Stimulated activated CD8-positive, alpha-beta memory T cell treated with anti-CD3 and anti-CD28 coated beads, Interleukin-4, amount 100 ng/mL, for 4 hours (primary cell): ENCODE measurements at places on chromosomes 11 and 22.

DNA sequence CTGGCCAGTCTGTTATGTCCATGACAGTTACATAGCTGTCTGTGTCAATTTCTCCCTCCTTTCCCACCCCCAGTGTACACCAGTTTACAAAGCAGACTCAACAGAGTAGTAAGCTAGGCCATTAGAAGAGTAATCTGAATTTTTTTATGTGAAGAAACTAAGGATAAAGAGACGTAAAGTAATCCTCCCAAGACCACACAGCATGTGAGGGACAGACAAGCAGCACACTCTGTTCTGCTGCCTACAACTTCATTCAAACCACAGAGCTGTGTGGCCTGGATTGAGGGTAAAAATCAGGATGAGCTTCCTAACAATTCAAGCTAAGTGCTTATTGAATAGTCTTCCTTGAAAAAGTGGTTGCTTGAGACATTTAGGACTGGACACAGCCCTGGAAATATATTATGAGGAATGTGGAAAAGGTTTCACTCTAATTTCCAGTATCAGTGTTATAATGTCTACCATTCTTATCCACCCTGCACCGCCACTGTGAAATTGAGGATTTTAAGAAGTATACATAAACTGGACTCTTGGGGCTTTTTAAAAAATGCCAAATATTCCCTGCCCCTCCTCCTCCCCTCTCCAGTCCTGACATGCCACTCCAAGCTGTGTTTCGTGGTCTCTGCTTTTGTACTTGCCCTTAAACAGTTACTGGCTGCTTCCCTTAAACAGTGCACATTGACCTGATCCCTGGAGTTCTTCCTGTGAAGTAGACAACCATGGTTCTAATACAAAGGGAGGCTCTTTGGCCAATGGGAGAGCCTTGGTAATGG is 40.9 kb downstream of the EXT2 start:
- no peak for DNase-seq

DNA sequence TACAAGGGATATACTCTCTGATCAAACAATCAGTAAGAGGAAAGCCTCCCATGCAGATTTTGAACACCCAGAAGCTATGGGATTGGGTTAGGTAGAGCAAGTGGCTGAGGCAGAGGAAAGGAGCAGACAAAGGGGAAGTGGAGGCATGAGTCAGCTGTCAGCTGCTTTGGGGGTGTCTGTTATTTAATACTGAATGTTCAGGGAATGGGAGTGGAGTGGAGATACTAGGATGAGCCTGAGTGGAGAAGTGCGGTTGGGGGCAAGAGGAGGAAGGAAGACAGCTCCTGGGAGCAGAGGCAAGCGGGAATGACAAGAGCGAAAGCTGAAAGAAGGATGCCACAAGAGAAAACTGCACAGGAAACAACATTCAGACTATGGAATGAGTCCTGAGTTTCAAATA is 22.7 kb upstream of the TMPRSS5 start:
- DNase-seq, result no peak

DNA sequence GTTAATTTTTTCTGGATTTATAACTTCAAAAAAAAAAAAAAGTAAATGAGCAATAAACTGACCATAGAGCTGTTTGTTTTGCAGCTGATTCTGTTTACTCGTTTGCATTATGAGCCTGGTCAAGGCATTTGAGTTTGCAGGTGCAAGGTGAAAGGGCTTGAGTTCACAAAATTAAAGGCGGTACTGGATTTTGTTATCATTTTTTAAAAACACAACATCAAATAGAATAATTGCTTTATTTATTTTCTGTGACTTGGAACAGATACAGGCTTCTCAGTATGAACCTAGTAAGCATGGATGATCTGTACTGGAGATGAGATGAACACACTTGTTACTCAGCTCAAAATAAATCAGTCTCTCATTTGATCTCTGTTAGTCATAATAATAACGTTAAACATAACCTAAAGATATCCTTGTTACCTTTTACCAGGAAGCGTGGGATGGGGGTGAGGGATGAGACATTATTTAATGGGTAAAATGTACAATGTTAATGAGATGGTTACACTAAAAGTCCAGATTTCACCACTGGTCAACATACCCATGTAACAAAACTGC is 137.8 kb downstream of the LUZP2 start:
- DNase-seq, result no peak

GRCh38 chr11:68796801-68797200 is 44.9 kb downstream of the CPT1A start:
- no peak for DNase-seq
